Activated T-helper 2 cell treated with anti-CD3 and anti-CD28 coated beads, Interferon-gamma antibody, Interleukin-2, Interleukin-4, amounts not matched to agents 10 μg/mL and 5 μg/mL and 100 μg/mL, durations not matched to agents 14 hours and 24 hours and 36 hours (primary cell): ENCODE measurements at places on chromosomes 1 and 21. TPM values are rescaled to one million over a fixed set of nuclear protein-coding genes. Genes with fewer than 3 reads are reported as not detected.

CELA3A gene
- total RNA-seq: not detected in 2 replicates

DNA sequence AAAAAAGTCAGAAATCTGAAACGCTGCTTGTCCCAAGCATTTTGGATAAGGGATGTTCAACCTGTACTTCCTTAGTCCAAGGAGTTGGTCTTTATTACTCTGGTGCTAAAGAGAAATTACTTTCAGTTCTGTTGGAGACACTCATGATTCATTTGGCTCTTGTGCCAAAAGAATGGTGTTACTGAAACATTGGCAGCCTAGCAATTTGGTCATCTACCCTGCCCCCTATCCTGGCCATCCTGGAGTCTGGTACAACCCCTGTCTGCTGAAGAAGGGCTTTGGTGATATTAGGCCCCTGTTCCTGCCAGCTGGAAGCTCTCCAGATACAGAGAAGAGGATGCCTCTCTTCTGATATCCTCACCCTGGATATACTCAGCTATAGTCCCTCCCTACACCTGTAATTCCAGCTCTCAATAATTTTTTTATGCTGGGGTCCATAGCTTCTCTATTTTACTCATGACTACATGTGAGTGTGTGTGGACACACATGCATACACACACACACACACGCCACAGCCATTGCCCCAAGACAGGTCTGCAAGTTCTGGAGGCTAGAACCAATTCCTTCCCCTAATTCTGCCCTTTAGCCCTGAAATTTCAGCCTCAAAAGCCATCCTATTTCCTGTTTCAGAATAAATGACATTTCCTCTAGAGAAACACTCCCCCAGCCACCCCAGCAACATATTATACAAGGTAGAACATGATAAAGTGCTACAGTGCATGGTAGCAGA, 40.0 kb downstream of the LHX8 start:
- no peak overlapping the region for H3K27ac ChIP-seq
- no peaks in the 10 kb centered on the region for H3K36me3 ChIP-seq
- no peaks in the 10 kb centered on the region for H3K4me1 ChIP-seq

GRCh38 chr1:70051926-70052325, 153.5 kb downstream of the LRRC40 start:
- H3K27me3 ChIP-seq: no peaks in the 10 kb centered on the region
- H3K4me1 ChIP-seq: no peaks in the 10 kb centered on the region
- H3K36me3 ChIP-seq: no peaks in the 10 kb centered on the region
- H3K4me3 ChIP-seq: no peak overlapping the region

CYP4X1 gene
- total RNA-seq: not detected in 2 replicates

DNA sequence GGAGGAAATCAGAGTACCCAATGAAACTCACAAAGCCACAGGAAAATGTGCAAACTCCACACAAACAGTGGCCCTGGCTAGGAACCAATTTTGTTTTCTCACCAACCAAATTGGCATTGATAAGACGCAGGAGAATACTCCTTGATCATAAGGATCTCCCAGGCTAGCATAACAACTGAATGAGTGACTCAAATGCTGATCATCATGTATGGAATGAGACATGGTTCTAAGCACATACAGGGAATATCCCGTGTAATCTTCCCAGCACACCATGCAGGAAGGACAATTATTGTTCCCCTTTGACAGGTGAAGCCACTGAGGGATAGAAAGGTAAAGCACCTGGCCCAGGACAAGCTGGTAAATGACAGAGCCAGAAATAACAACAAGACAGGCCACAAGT, 180.0 kb upstream of the DUSP10 start:
- no peak overlapping the region for H3K4me3 ChIP-seq
- peaks cover 3% of the 10 kb centered on the region for H3K4me1 ChIP-seq
- H3K27me3 ChIP-seq: peaks cover 5% of the 10 kb centered on the region
- no peak for DNase-seq

DNA sequence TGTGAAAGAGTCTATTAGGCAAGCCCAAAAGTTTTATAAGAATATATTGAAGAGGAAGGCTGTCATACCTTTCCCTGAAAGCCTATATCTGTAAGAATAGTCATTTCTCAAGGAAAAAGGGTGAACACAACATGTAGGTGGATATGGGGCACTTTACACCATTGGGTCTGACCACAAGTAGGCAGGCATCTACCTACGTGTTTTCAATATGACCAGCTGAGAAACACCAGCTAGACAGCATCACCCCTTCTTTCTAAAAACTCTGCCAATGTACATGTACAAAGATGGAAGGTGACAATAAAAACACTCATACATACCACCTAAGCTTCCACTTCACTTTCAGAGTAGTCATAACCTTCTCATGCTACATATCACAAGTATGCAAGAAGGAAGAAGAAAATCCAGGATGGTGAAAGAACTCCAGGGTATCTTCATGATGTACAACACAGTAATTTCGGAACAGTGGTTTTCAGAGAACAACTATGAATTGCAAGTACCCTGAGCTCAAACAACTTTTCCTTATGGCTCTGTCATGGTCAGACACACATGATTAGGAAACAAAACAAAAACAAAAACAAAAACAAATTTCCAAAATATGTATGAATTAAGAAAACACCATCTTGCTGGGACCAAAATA, 98.5 kb upstream of the ADGRL2 start:
- DNase-seq: no peak
- no peaks in the 10 kb centered on the region for H3K4me1 ChIP-seq
- H3K27me3 ChIP-seq: no peaks in the 10 kb centered on the region
- no peak overlapping the region for H3K4me3 ChIP-seq

RIPPLY3 gene
- 0.21 TPM in 1 of 2 replicates, not detected in the other for total RNA-seq

DNA sequence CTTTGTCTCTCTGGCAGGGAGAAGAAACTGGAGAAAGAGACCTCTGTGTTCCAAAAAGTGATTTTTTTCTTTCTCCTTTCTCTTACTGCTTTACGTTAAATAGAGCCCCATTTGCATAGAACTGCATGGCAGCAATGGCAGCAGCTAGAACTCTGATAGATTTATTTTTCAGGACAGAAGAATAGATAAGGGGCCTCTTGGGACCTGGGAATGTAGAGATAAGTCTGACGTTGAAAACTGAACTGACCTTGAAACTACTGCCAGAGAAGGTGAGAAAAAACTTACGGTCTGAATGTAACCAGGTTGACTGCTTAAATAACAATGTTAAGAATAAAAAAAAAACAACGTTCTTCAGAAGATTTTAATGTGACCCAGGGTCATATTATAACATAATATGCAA, 25.4 kb upstream of the B3GALT5 start:
- H3K27me3 ChIP-seq: no peaks in the 10 kb centered on the region
- no peak overlapping the region for H3K27ac ChIP-seq
- H3K4me1 ChIP-seq: no peaks in the 10 kb centered on the region
- H3K4me3 ChIP-seq: no peak overlapping the region

SIKE1 gene
- 57.6 and 64.2 TPM in 2 replicates for total RNA-seq

DNA sequence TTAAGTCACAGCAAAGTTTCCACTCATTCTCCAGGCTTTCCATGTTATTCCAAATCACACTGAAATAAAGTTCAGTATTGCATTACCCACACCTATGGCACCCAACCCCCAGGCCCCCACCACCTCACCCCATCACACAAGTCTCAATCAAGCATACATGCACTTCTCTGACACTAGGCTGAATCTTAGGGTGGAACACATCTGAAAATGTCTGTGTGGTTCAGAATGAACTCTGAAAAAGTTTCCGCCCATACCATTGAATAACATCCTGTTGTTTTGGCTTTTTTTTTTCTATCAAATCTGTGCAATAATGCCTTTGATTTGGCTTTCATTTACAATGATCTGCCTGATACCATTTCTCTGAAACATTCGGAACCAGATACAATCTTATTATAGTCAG, 25.8 kb upstream of the LRRC8C start:
- no peaks in the 10 kb centered on the region for H3K27me3 ChIP-seq
- peaks cover 90% of the 10 kb centered on the region for H3K4me1 ChIP-seq
- H3K36me3 ChIP-seq: peaks cover 25% of the 10 kb centered on the region
- H3K4me3 ChIP-seq: peak overlapping the region; percentile 60
- DNase-seq: no peak

UMODL1 gene
- total RNA-seq: not detected in 2 replicates

WLS gene
- total RNA-seq: not detected in 2 replicates

DNA sequence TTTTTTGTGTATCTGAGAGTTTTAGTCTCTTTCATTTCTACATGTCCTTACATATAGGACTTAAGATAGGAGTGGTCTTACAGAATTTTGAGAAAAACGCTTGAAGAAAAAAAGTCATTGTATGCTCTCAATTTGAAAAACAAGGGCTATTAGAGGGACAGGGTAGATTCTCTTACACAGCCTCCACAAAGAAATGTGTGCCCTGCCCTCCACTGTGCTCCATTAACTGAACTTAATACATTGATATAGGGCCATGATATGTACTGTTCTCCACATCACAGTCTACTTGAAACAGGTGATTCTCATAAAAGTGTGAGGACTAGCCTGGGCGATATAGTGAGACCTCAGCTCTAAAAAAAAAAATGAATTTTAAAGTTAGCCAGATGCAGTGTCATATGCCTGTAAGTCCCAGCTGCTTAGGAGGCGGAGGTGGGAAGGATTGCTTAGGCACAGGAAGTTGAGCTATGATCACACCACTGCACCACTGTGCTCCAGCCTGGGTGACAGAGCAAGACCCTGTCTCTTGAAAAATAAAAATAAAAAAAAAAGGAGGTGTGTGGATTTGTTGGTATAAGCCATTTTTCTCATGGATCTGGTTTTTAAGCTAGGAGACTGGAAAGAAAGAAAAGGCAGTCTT, 77.0 kb downstream of the HMCN1 start:
- H3K4me1 ChIP-seq: no peaks in the 10 kb centered on the region
- H3K27ac ChIP-seq: no peak overlapping the region
- H3K27me3 ChIP-seq: no peaks in the 10 kb centered on the region
- H3K36me3 ChIP-seq: no peaks in the 10 kb centered on the region
- DNase-seq: no peak

- peak overlapping the region; percentile 35 for H3K4me3 ChIP-seq
- peaks cover 5% of the 10 kb centered on the region for H3K4me1 ChIP-seq
Measured at GRCh38 chr1:211133393-211133835, 534 bp downstream of the KCNH1 start.

MYOM3 gene
- total RNA-seq: not detected in 2 replicates

GRCh38 chr1:173043253-173043652, 7.5 kb downstream of the TNFSF18 start:
- H3K4me3 ChIP-seq: no peak overlapping the region
- no peak for DNase-seq
- H3K27me3 ChIP-seq: peaks cover 4% of the 10 kb centered on the region
- no peak overlapping the region for H3K27ac ChIP-seq
- H3K36me3 ChIP-seq: no peaks in the 10 kb centered on the region

AMY1A gene
- total RNA-seq: not detected in 2 replicates

DNA sequence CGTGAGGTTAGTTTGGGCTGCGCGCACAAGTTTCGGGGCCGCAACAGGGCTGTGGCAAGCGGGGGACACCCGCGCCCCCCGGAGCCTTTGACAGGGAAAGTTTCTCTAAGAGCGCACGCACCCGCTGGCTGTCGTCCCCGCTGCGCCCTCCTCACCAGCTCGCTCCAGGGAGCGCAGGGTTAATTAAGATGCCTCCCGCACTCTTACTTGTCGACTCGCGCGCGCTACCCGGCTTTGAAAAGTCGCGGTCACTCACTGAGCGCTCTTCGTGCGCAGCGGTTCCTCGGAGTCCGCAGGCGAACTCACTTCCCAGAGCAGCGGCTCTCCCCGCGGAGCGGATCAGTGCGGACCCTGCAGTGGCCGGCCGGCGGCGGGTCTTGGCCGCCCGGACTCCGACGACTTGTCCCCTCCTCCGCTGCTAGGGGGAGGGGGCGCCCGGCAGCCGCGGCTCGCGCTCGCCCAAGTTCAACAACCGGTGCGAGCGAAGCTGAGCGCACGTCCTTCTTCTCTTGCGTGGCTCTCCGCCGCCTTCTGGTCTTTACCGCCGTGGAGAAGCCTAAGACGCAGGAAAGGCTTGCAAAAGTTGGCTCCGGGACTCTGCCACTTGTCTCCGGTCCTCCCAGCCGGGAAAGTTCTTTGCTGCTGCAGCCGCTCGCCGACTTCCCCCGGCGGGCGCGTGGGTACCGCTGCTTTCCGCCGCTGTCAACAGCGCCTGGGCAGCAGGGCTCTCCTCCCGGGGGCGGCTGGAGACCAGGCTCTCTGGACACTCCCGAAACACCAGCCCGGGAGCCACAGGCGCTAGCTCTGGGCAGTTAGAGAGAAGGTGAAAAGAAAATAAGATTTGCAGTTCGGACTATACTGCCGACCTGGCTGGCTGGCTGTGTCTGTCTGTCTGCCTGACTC, 506 bp downstream of the JUN start:
- DNase-seq: peak; percentile 63
- peaks cover 34% of the 10 kb centered on the region for H3K36me3 ChIP-seq
- peaks cover 21% of the 10 kb centered on the region for H3K4me1 ChIP-seq
- H3K4me3 ChIP-seq: peak overlapping the region; percentile 91

FABP3 gene
- not detected in 2 replicates for total RNA-seq

VCAM1 gene
- total RNA-seq: 0.05 TPM in 1 of 2 replicates, not detected in the other

DNA sequence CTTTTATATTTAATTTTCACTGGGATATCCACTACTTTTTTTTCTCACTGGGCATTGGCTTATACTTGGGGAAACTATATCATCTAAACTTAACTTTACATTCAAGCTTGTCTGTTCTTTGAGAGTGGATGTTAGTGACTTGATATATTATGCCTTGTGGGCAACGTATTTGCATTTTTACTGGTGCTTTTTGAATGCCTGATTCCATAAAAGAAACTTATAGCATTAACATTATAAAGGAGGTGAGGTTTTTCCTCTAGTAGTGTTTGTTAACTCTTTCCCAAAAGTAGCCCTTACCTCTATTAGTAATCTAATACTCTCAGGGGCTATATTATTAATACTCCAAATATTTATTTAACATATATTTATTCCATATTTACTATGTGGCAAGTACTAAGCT, 416.5 kb downstream of the PLA2G4A start:
- no peaks in the 10 kb centered on the region for H3K36me3 ChIP-seq
- H3K27me3 ChIP-seq: no peaks in the 10 kb centered on the region
- DNase-seq: no peak
- H3K4me3 ChIP-seq: no peak overlapping the region
- H3K27ac ChIP-seq: no peak overlapping the region

- H3K4me3 ChIP-seq: no peak overlapping the region
- no peaks in the 10 kb centered on the region for H3K27me3 ChIP-seq
- H3K36me3 ChIP-seq: no peaks in the 10 kb centered on the region
Measured at GRCh38 chr21:27333096-27333495, 366.2 kb upstream of the ADAMTS5 start.

DNA sequence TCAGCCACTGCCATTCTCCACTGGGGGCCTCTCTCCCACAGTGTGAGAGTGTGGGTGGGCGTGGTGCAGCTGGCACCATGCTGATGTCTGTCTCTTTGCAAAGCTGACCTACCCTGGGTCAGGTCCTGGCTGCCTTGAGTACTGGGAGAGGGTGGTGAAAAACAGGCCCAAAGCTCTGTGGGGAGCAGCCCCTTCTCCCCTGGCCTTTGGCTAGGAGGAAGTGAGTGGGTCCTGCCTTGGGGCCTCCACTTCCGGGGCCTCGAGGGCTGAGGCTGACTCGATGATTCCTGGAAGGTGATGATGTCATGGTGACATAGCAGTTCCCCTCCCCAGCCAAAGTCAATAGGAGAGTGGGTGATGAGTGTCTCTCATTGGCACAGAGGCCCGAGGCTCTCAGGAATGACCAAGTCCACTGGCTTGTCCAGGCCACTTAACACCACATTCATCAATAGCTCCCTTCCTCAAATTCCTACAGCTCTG, 53.0 kb downstream of the IER5 start:
- peak overlapping the region; percentile 88 for H3K27ac ChIP-seq
- H3K27me3 ChIP-seq: peaks cover 4% of the 10 kb centered on the region
- no peaks in the 10 kb centered on the region for H3K36me3 ChIP-seq

ERVH48-1 gene
- 0.21 and 0.30 TPM in 2 replicates for total RNA-seq
